ENCODE measurements at places on chromosomes 11 and 22. TPM values are rescaled to one million over a fixed set of nuclear protein-coding genes. Genes with fewer than 3 reads are reported as not detected.

DNA sequence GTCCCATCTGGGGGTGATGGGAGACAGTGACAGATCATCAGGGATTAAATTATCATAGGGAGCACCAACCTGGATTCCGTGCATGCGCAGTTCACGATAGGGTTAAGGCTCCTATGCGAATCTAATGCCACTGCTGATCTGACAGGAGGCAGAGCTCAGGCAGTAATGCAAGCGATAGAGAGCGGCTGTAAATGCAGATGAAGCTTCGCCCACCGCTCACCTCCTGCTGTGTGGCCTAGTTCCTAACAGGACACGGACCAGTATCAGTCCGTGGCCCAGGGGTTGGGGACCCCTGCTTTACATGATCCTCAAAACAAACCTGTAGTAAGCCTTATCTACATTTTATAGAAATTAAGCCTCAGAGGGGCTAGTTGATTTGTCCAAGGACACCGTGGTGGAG lies 94.3 kb downstream of the TTC28 start:
- no peak overlapping the region for H3K27ac ChIP-seq
- H3K4me1 ChIP-seq = no peaks in the 10 kb centered on the region
- no peak for DNase-seq
- no peaks in the 10 kb centered on the region for H3K27me3 ChIP-seq
- no peaks in the 10 kb centered on the region for H3K36me3 ChIP-seq

The OR52J3 gene
- total RNA-seq = not detected

The MS4A7 gene
- not detected for total RNA-seq

- H3K27ac ChIP-seq = no peak overlapping the region
- H3K36me3 ChIP-seq = peaks cover 27% of the 10 kb centered on the region
- H3K27me3 ChIP-seq = no peaks in the 10 kb centered on the region
- peaks cover 34% of the 10 kb centered on the region for H3K4me1 ChIP-seq
- no peak overlapping the region for H3K4me3 ChIP-seq
Measured at GRCh38 chr22:24406322-24407277, 20.8 kb upstream of the ADORA2A start.

- no peak overlapping the region for H3K27ac ChIP-seq
- no peak for DNase-seq
- H3K36me3 ChIP-seq = no peaks in the 10 kb centered on the region
- peaks cover 13% of the 10 kb centered on the region for H3K4me1 ChIP-seq
- H3K4me3 ChIP-seq = no peak overlapping the region
Measured at GRCh38 chr22:19693981-19694670, 20.2 kb upstream of the SEPTIN5 start.

DNA sequence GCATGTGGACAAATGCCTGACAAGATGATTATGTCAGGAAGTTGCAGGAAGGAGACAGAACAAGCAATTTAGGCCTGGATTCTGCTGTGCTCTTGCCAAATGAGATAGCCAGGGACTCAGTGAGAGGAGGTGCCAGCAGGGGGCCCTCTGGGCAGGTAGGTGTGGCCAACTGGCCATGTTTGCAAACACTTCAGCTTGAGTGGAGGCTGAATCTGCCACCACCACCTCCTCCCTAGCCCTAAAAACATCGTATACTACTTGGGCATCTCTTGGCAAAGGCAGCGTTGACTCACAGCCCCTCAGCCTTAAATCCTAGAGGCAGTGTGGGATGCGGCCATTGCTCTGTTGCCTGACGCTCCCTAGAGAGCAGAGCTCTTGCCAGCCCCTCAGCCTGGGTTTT lies 95.1 kb upstream of the PLET1 start:
- DNase-seq = peak; percentile 11
- no peak overlapping the region for H3K27ac ChIP-seq
- H3K27me3 ChIP-seq = no peaks in the 10 kb centered on the region
- no peak overlapping the region for H3K4me3 ChIP-seq
- H3K4me1 ChIP-seq = no peaks in the 10 kb centered on the region
- no peaks in the 10 kb centered on the region for H3K36me3 ChIP-seq

DNA sequence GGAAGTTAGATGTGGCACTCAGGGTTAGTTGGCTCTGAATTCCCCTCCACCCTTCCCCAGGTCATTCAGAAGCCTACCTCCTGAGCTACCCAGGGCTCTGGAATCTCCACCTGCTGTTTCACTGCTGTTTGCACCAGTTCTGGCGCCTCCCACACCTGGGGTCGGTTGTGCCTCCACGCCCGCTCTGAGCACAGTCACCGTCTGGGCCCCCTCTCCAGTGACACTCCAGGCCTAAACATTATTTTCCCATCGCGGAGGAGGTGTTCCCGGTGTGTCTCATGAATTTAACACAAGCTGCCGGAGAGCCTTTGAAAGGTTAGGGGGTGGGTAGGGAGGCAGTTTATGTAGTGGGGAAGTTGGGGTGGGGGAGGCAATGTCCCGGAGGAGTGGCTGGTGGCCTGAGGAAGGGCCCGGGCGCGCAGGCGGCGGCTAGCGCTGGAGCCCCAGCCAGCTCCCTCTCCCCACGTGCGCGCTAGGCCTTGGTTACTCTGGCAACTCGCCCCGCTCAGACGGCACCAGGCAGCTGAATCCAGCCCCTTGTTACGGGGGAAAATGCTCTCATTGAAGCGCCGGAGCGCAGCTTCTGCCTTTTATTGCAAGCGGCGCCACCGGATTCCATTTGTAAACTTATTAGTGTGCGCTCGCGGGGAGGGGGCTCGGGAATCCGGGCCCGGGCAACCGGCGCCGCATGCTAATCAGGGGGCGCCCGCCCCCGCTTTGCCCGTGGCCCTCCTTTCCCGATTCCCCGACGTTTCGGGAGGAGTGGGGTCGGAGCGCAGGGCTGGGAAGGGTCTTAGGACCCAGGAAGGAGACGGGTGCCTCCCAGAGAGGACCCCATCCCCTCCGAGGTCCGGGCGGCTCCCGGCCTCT lies 52.4 kb downstream of the GRIK4 start:
- no peaks in the 10 kb centered on the region for H3K36me3 ChIP-seq
- H3K4me1 ChIP-seq = no peaks in the 10 kb centered on the region
- H3K27ac ChIP-seq = no peak overlapping the region
- peaks cover 35% of the 10 kb centered on the region for H3K27me3 ChIP-seq
- H3K4me3 ChIP-seq = no peak overlapping the region

DNA sequence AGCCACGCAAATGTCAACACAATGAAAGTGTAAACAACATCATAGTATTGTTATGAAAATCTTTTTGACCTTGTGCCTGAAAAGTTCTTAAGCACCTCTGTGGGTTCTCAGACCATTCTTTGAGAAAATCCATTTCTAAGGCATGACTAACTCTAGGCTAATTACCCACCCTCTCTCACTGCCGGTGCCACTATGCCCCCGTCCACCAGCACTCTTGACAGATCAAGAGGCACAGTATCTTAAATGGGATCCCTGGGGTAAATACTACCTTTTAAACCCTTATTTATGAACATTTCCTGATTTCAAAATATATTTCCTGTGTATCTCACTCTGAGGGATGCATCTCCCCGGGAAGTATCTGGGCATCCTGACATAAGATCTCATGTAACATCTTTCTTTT lies 607.5 kb downstream of the METTL15 start:
- no peaks in the 10 kb centered on the region for H3K36me3 ChIP-seq
- DNase-seq = no peak
- no peaks in the 10 kb centered on the region for H3K27me3 ChIP-seq
- H3K4me1 ChIP-seq = peaks cover 21% of the 10 kb centered on the region
- no peak overlapping the region for H3K4me3 ChIP-seq
- no peak overlapping the region for H3K27ac ChIP-seq

The TRIM49 gene
- not detected for total RNA-seq

The C1QTNF5 gene
- total RNA-seq = not detected

The MMP3 gene
- total RNA-seq = not detected

The ESAM gene
- 1.0 TPM for total RNA-seq

GRCh38 chr22:48396091-48396784 lies 1431.4 kb downstream of the BRD1 start:
- no peaks in the 10 kb centered on the region for H3K36me3 ChIP-seq
- no peak overlapping the region for H3K4me3 ChIP-seq
- H3K27ac ChIP-seq = no peak overlapping the region
- no peaks in the 10 kb centered on the region for H3K27me3 ChIP-seq
- DNase-seq = no peak

DNA sequence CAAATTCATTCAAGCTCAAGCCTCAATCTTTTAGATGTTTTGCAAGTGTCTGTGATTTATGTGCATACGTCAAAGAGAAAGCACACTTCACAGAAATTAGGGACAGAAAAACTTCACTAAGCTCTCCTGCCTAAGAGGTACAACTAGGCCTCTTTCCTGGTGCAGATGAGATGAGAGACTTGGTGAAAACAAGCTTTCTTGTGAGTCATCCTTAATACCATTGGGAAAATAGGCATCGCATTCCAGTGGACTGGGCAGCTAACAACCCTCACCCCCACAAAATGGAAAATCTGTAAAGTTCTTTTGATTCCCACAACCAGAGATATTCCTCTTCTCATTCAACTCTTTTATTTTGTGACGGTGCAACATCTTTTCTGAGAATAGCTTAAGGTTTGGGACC lies 1110.4 kb upstream of the CCDC90B start:
- no peaks in the 10 kb centered on the region for H3K4me1 ChIP-seq
- no peak overlapping the region for H3K4me3 ChIP-seq
- no peaks in the 10 kb centered on the region for H3K36me3 ChIP-seq

The OR52I2 gene
- total RNA-seq = not detected

The CPT1A gene
- total RNA-seq = 45.9 TPM

DNA sequence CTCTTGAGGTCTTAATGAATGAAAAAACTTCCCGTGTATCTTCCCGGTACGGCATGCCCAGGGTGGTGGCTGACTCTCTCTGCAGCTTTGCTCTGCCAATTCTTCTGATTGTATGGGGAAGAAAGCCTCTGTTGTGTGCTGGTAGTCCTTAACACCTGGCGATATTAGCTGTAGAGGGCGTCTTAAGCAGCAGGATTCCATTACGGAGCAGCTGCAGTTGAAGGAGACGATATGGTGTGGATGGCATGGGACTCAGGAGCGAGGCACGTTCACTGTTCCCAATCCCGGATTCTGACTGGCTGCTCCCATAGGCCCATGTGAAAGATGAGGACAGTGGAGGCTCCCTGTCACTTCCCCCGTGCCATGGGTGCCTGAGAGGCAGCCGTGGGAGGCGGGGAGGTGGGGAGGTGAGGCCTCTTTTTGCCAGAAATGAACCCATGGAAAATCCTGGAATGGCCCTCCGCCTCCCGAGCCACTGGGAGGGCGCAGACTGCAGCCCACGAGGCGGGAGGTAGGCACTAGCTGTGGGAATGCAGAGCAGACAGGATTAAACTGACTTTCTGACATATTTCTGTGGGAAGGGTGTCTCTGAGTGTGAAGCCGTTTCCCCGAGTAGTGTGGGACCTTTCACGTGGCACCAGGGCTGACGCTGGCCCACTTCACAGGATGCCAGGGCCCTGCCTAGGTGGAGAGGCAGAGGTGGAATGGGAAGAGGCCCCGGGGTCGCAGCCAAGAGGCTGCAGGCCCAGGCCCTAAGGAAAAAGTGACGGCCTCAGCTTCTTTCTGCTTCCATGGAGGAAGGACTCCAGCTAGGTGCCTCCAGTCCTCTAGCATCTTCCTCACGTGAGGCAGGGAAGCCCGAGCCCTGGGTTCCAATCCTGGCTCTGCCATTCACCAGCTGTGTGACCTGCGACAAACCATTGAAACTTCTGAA lies 121.4 kb upstream of the CD82 start:
- no peak for DNase-seq
- peaks cover 12% of the 10 kb centered on the region for H3K4me1 ChIP-seq
- no peaks in the 10 kb centered on the region for H3K36me3 ChIP-seq
- H3K27me3 ChIP-seq = peaks cover 38% of the 10 kb centered on the region

DNA sequence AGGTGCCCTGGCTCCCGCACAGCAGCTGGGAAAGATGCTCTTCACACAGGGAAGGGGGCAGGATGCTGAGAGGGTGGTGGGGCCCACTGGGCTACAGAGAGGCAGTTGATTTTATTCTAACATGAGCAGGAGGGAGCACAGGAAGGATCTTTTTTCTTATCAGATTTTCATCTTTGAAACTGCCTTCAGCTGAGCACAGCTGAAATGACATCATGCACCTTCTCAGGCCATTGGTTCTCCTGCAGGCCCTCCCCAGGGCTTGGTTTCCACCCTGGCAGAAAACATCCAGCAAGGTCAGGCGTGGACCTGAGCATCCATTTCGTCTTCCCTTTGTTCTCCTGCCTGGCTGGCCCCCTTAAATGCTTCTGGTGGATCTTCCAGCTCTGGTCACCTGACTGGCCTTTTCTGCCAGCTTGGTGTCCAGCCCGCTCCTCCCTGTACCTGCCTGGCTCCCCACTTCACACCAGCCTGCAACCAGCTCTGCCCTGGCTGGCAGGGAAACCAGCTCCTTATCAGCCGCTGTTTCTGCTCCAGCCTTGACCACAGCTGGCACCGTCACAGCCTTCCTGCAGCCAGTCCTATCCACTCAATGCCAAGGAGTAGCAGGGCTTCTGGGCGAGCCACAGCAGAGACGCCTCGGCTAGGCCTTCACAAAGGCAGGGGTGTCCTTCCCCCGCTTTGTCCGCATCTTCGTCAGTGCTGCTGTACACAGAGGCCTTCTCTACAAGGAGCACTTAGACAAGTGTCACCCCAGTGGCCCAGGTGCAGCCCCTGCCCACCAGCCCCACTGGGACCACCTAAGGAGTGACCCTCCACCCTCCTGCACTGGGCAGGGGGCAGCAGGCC lies 36.5 kb downstream of the TOM1 start:
- H3K4me1 ChIP-seq = no peaks in the 10 kb centered on the region
- H3K27ac ChIP-seq = no peak overlapping the region
- no peak for DNase-seq
- no peaks in the 10 kb centered on the region for H3K27me3 ChIP-seq
- H3K36me3 ChIP-seq = peaks cover 30% of the 10 kb centered on the region

- no peak overlapping the region for H3K27ac ChIP-seq
- H3K4me1 ChIP-seq = peaks cover 16% of the 10 kb centered on the region
- no peak overlapping the region for H3K4me3 ChIP-seq
- H3K36me3 ChIP-seq = peaks cover 10% of the 10 kb centered on the region
- H3K27me3 ChIP-seq = peaks cover 31% of the 10 kb centered on the region
- DNase-seq = peak; percentile 38
Measured at GRCh38 chr11:1219834-1220815, 2.7 kb upstream of the MUC5B start.

DNA sequence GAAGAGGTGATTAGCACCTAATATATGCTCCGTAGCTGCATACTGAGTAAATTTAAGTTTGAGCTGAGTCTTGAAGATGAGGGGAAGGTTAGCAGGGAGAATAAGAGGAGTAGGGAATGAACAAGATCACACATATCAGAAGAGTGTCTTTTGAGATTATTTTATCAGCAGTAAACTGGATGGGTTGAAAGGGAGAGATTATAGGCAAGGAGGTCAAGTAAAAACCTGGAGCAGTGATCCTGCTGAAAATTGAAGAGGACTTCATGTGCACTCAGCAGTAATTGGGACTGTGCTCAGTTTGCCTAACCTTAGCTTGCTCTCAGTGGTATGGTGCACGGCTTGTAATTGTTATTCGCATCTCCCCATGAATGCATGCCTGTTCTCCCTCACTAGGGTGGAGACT lies 79.5 kb upstream of the PICALM start:
- H3K4me3 ChIP-seq = no peak overlapping the region
- peaks cover 63% of the 10 kb centered on the region for H3K4me1 ChIP-seq
- DNase-seq = no peak

All from Calu3 (cell line).